Upper lobe of left lung (tissue), 6 donors: ENCODE measurements at places on chromosomes 2 and 18. TPM values are rescaled to one million over a fixed set of nuclear protein-coding genes. Genes with fewer than 3 reads are reported as not detected.

GRCh38 chr2:64846177-64846576, 143.0 kb upstream of the SLC1A4 start:
- H3K27me3 ChIP-seq: no peaks in the 10 kb centered on the region
- H3K4me1 ChIP-seq: peaks cover 16% of the 10 kb centered on the region
- no peak overlapping the region for H3K4me3 ChIP-seq
- H3K27ac ChIP-seq: peak overlapping the region; percentile 35
- H3K36me3 ChIP-seq: no peaks in the 10 kb centered on the region

DNA sequence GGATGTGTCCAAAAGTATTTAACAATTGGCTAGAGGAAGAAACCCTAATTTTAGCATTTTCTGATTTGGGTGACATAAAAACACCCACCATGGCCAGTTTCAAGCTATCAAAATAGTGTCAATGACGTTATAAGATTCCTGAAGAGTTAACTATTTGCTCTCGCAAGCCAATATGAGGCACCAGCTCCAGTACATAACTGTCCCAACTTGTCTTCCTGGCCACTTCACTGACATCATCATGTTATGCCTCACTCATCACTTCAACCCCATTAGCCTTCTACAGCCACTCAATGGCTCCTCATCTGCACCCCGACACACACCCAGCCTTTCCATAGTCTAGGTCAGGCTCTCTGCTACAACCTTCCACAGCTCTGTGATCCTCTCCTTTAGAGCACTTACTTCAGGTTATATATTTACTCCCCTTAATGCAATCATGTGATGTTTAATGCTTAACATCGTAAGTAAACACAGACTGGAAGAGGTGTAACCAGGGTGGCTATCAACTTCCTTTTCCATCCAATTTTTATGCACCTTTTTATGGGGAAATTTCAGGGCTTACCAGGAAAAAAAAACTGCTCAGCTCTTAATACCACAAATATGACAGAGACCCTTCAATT, 158.7 kb downstream of the VWC2L start:
- H3K27me3 ChIP-seq: no peaks in the 10 kb centered on the region
- no peak overlapping the region for H3K27ac ChIP-seq
- no peak for DNase-seq
- no peak overlapping the region for H3K4me3 ChIP-seq
- H3K36me3 ChIP-seq: no peaks in the 10 kb centered on the region

- no peaks in the 10 kb centered on the region for H3K27me3 ChIP-seq
- no peak overlapping the region for H3K4me3 ChIP-seq
- no peaks in the 10 kb centered on the region for H3K36me3 ChIP-seq
- no peak for DNase-seq
- no peaks in the 10 kb centered on the region for H3K4me1 ChIP-seq
Measured at GRCh38 chr2:5076599-5076998, 615.6 kb upstream of the SOX11 start.

DNA sequence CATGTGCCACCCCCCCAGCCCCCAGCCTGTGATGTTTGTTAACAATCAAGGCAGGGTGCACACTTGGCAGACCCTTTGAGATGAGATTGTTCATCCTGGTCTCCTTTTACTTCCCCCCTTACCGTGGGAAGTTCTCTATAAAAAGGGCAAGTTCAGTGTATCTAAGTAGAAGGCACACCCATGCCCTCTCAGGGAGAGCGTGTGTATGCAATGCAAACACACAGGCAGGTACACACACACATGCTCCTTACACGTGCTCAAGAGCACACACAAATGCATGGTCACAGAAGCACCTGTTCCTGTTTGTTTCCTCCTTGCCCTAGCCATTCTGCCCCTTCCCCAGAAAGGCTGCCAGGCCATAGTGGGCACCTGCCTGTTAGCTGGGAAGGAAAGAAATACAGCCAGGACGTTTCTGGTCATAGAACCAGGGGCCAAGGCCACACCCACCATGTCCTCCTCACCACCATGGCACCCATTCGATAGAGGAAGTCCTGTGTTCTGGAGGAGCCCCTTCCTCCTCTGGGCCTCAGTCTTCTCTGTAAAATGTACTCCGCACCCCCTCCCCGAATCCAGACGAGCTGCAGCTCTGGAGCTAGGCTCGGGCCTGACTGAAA, 3.1 kb downstream of the ATOH8 start:
- H3K27ac ChIP-seq: peak overlapping the region; percentile 92
- H3K4me1 ChIP-seq: peaks cover 64% of the 10 kb centered on the region
- peak overlapping the region; percentile 84 for H3K4me3 ChIP-seq
- peaks cover 13% of the 10 kb centered on the region for H3K27me3 ChIP-seq
- peak; percentile 69 for DNase-seq
- H3K36me3 ChIP-seq: peaks cover 17% of the 10 kb centered on the region

DNA sequence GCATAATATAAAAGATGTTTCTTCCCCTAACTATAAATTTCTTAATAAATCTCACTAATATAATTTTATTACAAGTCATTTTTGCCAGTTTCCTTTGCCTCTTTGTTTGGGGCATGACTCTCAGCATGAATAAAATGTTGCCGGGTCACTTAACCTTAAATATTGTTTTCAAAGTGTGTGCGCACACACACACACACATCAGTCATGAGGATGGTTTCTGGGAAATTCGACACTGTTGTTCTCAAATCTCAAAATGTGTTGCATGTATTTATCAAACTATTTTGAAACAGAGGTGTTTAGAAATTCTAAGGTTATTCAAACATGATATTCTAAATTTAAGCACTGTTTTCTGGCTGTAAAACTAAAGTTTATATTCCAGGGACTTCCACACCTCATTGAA, 31.5 kb downstream of the FAP start:
- no peak for DNase-seq
- no peak overlapping the region for H3K27ac ChIP-seq
- H3K4me1 ChIP-seq: no peaks in the 10 kb centered on the region

- no peak overlapping the region for H3K4me3 ChIP-seq
- no peaks in the 10 kb centered on the region for H3K4me1 ChIP-seq
- no peak for DNase-seq
- H3K27me3 ChIP-seq: no peaks in the 10 kb centered on the region
- H3K36me3 ChIP-seq: no peaks in the 10 kb centered on the region
Measured at GRCh38 chr2:109144721-109145120, 15.7 kb downstream of the SH3RF3 start.

DNA sequence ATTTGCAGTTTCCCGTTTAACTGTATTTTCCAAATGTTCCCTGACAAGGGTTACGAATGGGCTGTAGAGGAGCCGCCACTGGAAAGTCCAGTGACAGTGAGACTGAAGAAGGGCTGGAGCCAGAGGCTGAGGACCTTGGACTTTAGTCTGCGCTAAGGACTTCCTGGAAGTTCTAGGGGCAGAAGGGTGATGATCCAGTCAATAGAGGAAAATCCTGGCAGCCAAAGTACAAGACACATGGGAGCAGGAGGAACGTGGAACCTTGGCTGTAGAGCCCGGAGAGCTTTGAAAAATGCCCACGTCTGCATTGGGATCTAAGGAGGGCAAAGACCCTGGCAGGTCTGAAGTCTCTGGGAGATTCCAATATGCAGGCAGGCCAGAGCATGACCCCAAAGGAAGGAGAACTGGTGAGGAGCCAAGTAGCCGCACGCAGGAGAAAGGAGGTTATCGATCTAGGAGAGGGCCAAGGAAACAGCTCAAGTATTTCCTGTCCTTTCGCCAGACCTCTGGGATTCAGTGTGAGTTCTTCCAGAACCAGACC, 28.5 kb downstream of the MBP start:
- peak overlapping the region; percentile 89 for H3K27ac ChIP-seq
- DNase-seq: no peak
- H3K4me3 ChIP-seq: no peak overlapping the region
- H3K4me1 ChIP-seq: peaks cover 92% of the 10 kb centered on the region
- peaks cover 12% of the 10 kb centered on the region for H3K36me3 ChIP-seq
- H3K27me3 ChIP-seq: no peaks in the 10 kb centered on the region

GRCh38 chr18:48956356-48956755, 5.6 kb upstream of the SMAD7 start:
- no peaks in the 10 kb centered on the region for H3K27me3 ChIP-seq
- H3K4me3 ChIP-seq: no peak overlapping the region
- peaks cover 39% of the 10 kb centered on the region for H3K4me1 ChIP-seq
- H3K27ac ChIP-seq: peak overlapping the region; percentile 84
- H3K36me3 ChIP-seq: no peaks in the 10 kb centered on the region

- H3K27ac ChIP-seq: no peak overlapping the region
- H3K36me3 ChIP-seq: no peaks in the 10 kb centered on the region
- no peaks in the 10 kb centered on the region for H3K27me3 ChIP-seq
Measured at GRCh38 chr2:226767056-226767813, 32.4 kb downstream of the IRS1 start.

- H3K27ac ChIP-seq: no peak overlapping the region
- no peaks in the 10 kb centered on the region for H3K27me3 ChIP-seq
- DNase-seq: no peak
- H3K4me1 ChIP-seq: peaks cover under 1% of the 10 kb centered on the region
- H3K4me3 ChIP-seq: no peak overlapping the region
Measured at GRCh38 chr2:25036221-25036559, 5.7 kb upstream of the EFR3B start.

DNA sequence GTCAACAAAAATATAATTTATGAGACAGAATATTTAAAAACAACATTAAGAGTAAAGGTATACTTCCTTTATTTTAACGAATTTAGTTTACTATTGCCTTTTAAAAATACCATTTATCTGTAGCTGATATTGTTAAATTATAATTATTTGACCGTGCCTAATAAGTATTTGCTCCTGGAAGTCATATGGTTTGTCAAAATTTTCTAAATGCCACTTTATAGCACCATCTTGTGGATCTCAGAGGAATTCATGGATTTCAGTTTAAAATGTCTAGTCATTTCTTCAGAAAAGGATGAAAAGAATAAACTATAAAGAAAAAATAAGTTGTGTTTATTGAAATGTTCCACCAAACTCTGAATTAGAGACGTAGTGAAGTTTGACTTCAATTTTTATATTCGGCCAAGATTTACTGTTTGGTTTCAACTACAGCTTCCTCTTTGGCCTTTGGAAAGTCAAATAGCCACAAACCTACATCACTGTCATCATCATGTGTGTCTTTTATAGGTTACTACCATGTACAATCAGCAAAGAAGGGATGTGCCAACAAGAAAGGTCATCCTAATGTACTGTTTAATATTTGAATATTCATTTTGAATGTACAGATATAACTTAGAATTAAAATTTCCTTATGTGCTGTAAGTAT, 10.3 kb upstream of the FTCDNL1 start:
- H3K4me1 ChIP-seq: no peaks in the 10 kb centered on the region

GRCh38 chr2:189502714-189503113, 61.4 kb downstream of the WDR75 start:
- H3K4me1 ChIP-seq: no peaks in the 10 kb centered on the region
- H3K4me3 ChIP-seq: no peak overlapping the region
- no peaks in the 10 kb centered on the region for H3K36me3 ChIP-seq
- H3K27ac ChIP-seq: no peak overlapping the region

DNA sequence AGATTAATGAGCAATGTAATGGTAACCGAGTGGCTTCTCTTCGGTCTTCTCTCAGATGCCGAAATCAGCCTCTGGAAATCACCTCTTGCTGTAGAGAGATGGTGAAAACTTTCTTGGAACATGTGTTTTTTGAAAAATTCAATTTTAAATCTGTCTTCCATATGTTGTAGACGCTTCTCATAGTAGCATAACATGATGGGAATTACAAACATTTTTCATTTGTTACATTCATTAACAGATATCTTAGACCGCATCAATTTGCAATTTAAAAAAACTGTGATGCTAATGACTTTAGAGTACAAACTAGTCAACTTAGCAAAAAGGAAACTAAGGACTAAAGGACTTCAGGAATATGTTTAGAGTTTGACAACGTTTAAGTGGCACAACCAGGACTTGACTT, 275.2 kb downstream of the ASXL3 start:
- H3K4me3 ChIP-seq: no peak overlapping the region
- no peak for DNase-seq
- no peaks in the 10 kb centered on the region for H3K27me3 ChIP-seq
- H3K36me3 ChIP-seq: no peaks in the 10 kb centered on the region

DNA sequence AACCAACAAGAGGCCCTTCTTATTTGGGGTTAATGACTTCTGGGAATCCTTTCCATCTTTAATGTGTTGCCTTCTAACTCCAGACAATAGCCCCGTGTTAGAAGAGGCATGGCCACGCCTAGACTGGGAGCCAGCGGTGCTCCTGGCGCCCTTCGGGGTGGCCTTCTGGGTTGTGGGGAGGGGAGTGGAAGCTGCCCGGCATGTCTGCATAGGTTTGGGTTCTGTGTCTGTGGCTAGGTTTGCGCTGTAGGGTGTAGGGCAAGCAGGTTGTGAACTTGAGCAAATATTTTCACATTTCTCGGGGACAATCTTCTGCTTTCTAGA, 40.4 kb downstream of the CELF4 start:
- H3K27me3 ChIP-seq: peaks cover 13% of the 10 kb centered on the region
- no peak overlapping the region for H3K27ac ChIP-seq
- DNase-seq: no peak
- no peaks in the 10 kb centered on the region for H3K36me3 ChIP-seq
- H3K4me1 ChIP-seq: no peaks in the 10 kb centered on the region
- no peak overlapping the region for H3K4me3 ChIP-seq

GRCh38 chr2:181065458-181065857, 85.1 kb downstream of the UBE2E3 start:
- H3K27me3 ChIP-seq: no peaks in the 10 kb centered on the region
- no peak overlapping the region for H3K4me3 ChIP-seq
- H3K27ac ChIP-seq: no peak overlapping the region
- DNase-seq: no peak
- H3K36me3 ChIP-seq: no peaks in the 10 kb centered on the region

DNA sequence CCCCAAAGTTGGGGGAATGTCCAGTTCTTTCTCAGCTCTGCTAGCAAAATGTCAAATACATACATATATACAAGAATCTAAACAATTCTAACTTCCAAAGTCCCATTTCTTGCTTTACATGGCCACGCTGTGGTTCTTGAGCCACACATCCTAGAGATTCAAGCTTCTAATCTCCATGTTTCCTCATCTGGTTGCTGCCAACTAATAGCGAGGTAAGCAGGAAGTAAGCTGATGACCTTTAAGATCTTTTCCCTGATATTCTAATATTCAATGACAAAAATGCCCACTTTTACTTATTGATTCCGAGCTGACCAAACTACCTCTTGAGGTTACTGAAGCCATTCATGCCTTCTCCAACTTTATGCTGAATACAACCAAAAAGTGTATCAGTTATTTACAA, 3.3 kb downstream of the VPS54 start:
- H3K36me3 ChIP-seq: no peaks in the 10 kb centered on the region
- H3K4me3 ChIP-seq: no peak overlapping the region
- H3K27me3 ChIP-seq: no peaks in the 10 kb centered on the region

DNA sequence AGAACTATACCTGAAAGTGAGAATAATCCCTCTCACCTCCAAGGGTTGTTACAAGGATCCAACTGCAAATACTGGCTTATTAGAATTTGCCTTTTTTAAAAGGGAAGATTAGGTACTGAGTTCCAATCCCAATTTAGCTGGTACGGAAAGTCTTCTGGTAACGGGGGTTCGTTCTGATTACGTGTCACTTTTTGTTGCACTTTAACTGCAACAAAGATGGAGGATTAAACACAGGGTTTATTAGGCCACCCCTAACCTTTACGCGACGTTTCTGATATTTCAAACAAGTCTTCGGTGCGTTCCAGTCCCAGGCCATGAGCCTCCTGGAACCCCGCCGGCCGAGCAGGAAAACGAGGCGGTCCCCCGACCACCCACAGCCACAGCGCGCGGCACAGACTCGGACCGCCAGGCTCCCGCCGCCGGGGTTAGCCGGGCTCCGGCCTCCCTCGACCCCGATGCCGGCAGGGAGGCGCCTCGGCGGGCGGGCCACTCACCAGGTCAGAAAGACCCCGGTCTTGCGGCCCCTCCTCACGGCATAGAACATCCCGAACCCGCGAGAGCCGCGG, 411 bp downstream of the RNASEH1 start:
- H3K4me3 ChIP-seq: peak overlapping the region; percentile 100
- no peaks in the 10 kb centered on the region for H3K27me3 ChIP-seq
- H3K27ac ChIP-seq: peak overlapping the region; percentile 97
- peaks cover 18% of the 10 kb centered on the region for H3K4me1 ChIP-seq
- H3K36me3 ChIP-seq: peaks cover 40% of the 10 kb centered on the region

The ASPRV1 gene
- 1.8 TPM for total RNA-seq

The BIN1 gene
- 41.7 TPM for total RNA-seq

The GALR1 gene
- total RNA-seq: not detected

The CGREF1 gene
- 1.2 TPM for total RNA-seq

The DCDC2C gene
- total RNA-seq: not detected

The MROH2A gene
- not detected for total RNA-seq
